ENCODE measurements at places on chromosomes 5 and 9. TPM values are rescaled to one million over a fixed set of nuclear protein-coding genes. Genes with fewer than 3 reads are reported as not detected.

DNA sequence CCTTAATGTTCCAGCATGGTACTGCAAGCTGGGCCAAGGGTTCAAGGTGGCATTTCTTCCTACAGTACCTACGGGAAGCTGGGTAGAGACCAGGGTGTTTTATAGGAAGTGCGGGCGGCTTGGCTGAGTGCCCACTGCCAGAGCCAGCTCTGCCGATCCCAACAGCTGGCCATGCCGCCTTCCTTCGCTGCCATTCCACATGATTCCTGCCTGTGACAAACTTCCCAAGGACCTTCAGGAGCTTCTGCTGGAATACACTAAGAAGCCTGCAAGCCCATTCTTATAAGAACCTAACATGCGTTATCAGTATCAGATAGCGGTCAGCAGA is 22.0 kb downstream of the MYO10 start:
- H3K27ac ChIP-seq: no peak overlapping the region
- H3K36me3 ChIP-seq: peaks cover 12% of the 10 kb centered on the region
- no peak overlapping the region for H3K4me3 ChIP-seq
- H3K27me3 ChIP-seq: no peaks in the 10 kb centered on the region
- DNase-seq: no peak
- no peaks in the 10 kb centered on the region for H3K4me1 ChIP-seq

The SLC44A1 gene
- total RNA-seq: 60.7 TPM

- no peaks in the 10 kb centered on the region for H3K27me3 ChIP-seq
- no peaks in the 10 kb centered on the region for H3K36me3 ChIP-seq
- no peak overlapping the region for H3K27ac ChIP-seq
- no peak overlapping the region for H3K4me3 ChIP-seq
- no peaks in the 10 kb centered on the region for H3K4me1 ChIP-seq
Measured at GRCh38 chr5:96963267-96963666, 27.4 kb downstream of the LNPEP start.

The NPR3 gene
- not detected for total RNA-seq

- DNase-seq: no peak
- no peak overlapping the region for H3K4me3 ChIP-seq
- H3K27me3 ChIP-seq: no peaks in the 10 kb centered on the region
- H3K36me3 ChIP-seq: no peaks in the 10 kb centered on the region
- no peak overlapping the region for H3K27ac ChIP-seq
- H3K4me1 ChIP-seq: peaks cover 3% of the 10 kb centered on the region
Measured at GRCh38 chr5:147805030-147805454, 22.5 kb upstream of the JAKMIP2 start.

The NUTM2G gene
- total RNA-seq: 0.57 TPM

The PTPRD gene
- total RNA-seq: 32.5 TPM

DNA sequence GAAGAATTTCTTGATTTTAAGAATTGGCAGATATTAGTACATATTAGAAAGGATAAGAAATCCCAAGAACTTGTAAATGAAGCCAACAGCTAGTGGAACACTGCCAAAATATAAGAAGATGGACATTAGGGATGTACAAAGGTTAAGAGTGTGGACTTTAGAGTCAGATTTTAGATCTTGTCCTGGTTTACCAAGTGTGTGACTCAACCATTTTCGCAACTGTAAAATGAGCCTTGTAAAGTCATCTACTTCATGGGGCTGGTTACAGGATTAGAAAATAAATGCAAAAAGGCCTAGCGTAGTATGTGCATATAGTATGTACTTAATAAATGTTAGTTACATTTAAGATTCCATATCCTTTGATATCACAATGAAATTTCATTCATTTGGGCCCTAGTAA is 260.0 kb downstream of the RAB3C start:
- H3K4me3 ChIP-seq: no peak overlapping the region
- no peaks in the 10 kb centered on the region for H3K27me3 ChIP-seq
- no peak overlapping the region for H3K27ac ChIP-seq
- H3K4me1 ChIP-seq: no peaks in the 10 kb centered on the region

- H3K36me3 ChIP-seq: no peaks in the 10 kb centered on the region
- H3K27me3 ChIP-seq: no peaks in the 10 kb centered on the region
- H3K4me1 ChIP-seq: peaks cover 7% of the 10 kb centered on the region
- H3K4me3 ChIP-seq: no peak overlapping the region
- DNase-seq: no peak
Measured at GRCh38 chr5:58926541-58926935, 343.7 kb downstream of the RAB3C start.

- H3K4me3 ChIP-seq: no peak overlapping the region
- no peaks in the 10 kb centered on the region for H3K27me3 ChIP-seq
- H3K4me1 ChIP-seq: no peaks in the 10 kb centered on the region
- H3K27ac ChIP-seq: no peak overlapping the region
- no peak for DNase-seq
- no peaks in the 10 kb centered on the region for H3K36me3 ChIP-seq
Measured at GRCh38 chr5:128290152-128290858, 206.7 kb downstream of the SLC12A2 start.

The EDIL3 gene
- total RNA-seq: 61.0 TPM

- DNase-seq: no peak
- no peaks in the 10 kb centered on the region for H3K4me1 ChIP-seq
- H3K36me3 ChIP-seq: no peaks in the 10 kb centered on the region
- H3K27me3 ChIP-seq: no peaks in the 10 kb centered on the region
Measured at GRCh38 chr9:132730054-132731033, 60.1 kb downstream of the GTF3C4 start.

GRCh38 chr9:121604242-121604641 is 47.2 kb upstream of the DAB2IP start:
- H3K36me3 ChIP-seq: no peaks in the 10 kb centered on the region
- no peaks in the 10 kb centered on the region for H3K27me3 ChIP-seq
- H3K27ac ChIP-seq: no peak overlapping the region
- peak; percentile 51 for DNase-seq
- H3K4me3 ChIP-seq: no peak overlapping the region

DNA sequence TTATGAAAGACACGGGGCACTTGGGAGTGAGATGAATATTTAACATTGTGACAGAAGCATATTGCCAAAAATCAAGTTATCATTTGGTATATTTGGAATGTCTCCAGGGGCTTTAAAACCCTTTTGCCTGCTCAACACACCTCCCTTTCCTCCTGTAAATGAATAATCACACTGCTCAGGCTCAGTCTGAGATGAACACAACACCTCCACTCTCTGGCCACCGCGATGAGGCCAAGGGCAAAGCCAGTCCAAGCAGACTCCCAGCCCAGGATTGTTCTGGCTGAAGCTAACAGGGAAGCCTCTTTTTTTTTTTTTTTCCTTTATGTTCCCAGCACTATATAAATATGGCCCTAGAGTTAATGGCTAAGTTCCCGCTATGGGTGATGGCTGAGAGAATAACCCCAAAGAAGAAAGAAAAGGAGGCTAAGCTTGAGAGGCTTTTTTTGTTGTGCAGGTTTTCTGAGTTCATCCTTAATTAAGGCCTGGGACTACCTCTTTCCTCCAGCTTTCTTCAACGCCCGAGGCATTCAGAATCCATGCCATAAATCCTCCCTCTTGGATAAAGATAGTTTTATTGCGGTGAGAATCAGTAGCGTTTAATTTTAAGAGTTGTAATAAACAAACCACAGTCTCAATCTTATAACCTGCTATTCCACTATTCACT is 10.5 kb upstream of the ERAP1 start:
- no peak overlapping the region for H3K4me3 ChIP-seq
- no peak overlapping the region for H3K27ac ChIP-seq
- no peaks in the 10 kb centered on the region for H3K36me3 ChIP-seq
- no peak for DNase-seq

GRCh38 chr9:98121058-98121457 is 2.0 kb upstream of the TRIM14 start:
- H3K27me3 ChIP-seq: no peaks in the 10 kb centered on the region
- no peak for DNase-seq
- H3K4me1 ChIP-seq: no peaks in the 10 kb centered on the region
- H3K4me3 ChIP-seq: no peak overlapping the region
- peaks cover 6% of the 10 kb centered on the region for H3K36me3 ChIP-seq

The SVEP1 gene
- total RNA-seq: 0.24 TPM

The SHISAL2B gene
- 5.0 TPM for total RNA-seq

- H3K4me3 ChIP-seq: no peak overlapping the region
- no peak for DNase-seq
- no peaks in the 10 kb centered on the region for H3K4me1 ChIP-seq
- no peak overlapping the region for H3K27ac ChIP-seq
- no peaks in the 10 kb centered on the region for H3K27me3 ChIP-seq
Measured at GRCh38 chr5:146243247-146243646, 39.8 kb downstream of the RBM27 start.

The OLFM1 gene
- 36.8 TPM for total RNA-seq

GRCh38 chr9:116654059-116654355 is 33.1 kb upstream of the TRIM32 start:
- no peak overlapping the region for H3K27ac ChIP-seq
- no peak for DNase-seq

DNA sequence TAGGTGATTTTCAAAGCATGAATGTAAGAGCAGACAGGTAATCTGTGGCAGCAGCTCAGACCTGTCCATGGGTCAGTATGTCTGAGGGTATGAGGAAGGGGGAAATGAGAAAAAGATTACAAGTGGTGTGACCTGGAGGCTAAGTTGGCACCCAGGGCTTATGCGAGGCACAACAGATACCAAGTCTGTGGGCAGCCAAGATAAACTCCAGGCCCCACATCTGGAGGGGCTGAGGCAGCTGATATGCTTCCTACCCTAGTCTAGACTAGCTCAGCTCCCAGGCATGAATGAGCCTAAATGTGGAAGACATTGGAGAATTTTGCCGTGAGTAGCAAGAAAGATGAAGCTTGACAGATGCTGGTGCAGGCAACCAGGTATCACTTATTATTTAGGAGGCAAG is 151.7 kb downstream of the PIK3R1 start:
- H3K27ac ChIP-seq: no peak overlapping the region
- H3K4me1 ChIP-seq: no peaks in the 10 kb centered on the region
- no peaks in the 10 kb centered on the region for H3K27me3 ChIP-seq
- H3K4me3 ChIP-seq: no peak overlapping the region
- no peaks in the 10 kb centered on the region for H3K36me3 ChIP-seq
- no peak for DNase-seq

- no peaks in the 10 kb centered on the region for H3K36me3 ChIP-seq
- no peaks in the 10 kb centered on the region for H3K27me3 ChIP-seq
- no peak overlapping the region for H3K4me3 ChIP-seq
- no peak overlapping the region for H3K27ac ChIP-seq
Measured at GRCh38 chr5:124453221-124454051, 293.0 kb downstream of the ZNF608 start.

DNA sequence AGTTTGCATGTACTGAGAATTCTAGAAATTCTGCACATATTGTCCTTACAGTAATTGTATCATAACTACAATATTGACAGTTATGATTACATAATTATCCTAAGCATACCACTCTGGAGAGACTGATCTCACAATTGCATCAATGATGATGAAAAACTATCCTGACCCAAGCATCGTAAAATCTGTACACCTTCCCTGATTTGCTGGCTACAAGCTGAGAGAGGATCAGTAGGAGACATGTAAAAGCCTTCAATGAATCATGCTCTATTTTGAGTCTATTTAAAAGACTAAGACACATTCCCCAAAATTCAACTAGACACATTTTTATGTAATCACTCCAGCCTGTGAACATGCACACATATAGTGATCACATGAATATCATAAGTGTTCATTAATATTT is 1833.8 kb downstream of the EFNA5 start:
- no peak overlapping the region for H3K4me3 ChIP-seq
- no peak overlapping the region for H3K27ac ChIP-seq
- H3K27me3 ChIP-seq: no peaks in the 10 kb centered on the region
- no peak for DNase-seq
- peaks cover 6% of the 10 kb centered on the region for H3K36me3 ChIP-seq

DNA sequence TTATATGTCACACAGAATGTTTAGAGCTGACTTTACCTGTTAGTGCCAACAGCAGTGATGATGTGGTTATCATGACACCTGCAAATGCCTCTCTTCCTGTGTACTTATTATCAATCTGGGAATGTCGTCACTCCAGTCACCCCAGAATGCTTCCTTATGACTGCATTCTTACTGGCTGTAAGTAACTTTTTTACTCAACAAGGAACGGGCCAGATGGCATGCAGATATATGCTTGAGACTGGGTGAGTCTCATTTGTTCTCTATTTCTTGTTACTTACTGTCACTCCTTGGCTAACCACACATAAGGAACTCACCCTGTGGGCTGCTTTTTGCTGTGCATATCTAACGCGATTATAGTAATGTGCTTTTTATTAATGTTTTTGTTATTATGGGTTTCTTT is 385.5 kb upstream of the MEF2C start:
- no peaks in the 10 kb centered on the region for H3K27me3 ChIP-seq
- H3K4me1 ChIP-seq: no peaks in the 10 kb centered on the region
- DNase-seq: no peak
- no peak overlapping the region for H3K27ac ChIP-seq
- no peaks in the 10 kb centered on the region for H3K36me3 ChIP-seq
- no peak overlapping the region for H3K4me3 ChIP-seq
